ENCODE measurements at places on chromosomes 13 and 19.

DNA sequence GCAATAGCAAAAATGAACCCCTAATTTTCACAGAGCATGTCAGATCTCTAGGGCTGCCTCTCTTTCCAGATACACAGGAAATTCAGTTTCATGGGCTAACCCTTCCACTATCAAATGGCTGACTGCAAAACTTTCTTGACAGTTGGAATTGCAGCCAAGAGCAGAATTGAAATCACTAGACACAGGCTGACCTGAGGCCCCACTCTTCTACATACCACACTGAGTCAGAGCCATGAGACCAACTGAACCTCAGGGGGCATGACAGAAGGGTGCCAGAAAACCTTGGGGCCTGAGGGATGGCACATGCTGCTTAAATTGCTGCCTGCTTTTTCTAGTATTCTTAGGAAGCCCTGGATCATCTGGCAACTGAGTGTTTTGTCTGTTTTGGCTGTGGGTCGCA, 1.7 kb upstream of the DLEU7 start:
- DNase-seq, result no peak

- no peak for DNase-seq
Measured at GRCh38 chr19:19445911-19446361, 40.5 kb downstream of the GATAD2A start.

DNA sequence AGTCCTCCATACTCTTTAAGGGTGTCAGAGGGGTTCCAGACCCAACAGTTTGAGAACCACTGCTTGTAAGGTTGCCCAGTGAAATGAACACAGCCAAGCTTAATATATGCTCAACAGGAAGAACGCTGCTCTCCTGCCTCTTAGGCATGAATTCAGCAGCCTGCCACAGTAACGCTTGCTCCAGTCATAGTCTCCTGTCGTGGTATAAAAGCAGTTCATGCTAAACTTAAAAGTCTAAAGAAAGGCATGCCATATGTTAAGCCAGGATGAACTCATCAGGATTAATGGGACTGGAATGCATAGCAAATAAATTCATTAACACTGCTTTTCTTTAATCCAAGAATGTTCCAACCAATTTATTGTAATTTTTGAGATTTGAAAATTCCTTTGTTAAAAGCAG, 38.7 kb downstream of the SLC7A1 start:
- DNase-seq, result no peak

DNA sequence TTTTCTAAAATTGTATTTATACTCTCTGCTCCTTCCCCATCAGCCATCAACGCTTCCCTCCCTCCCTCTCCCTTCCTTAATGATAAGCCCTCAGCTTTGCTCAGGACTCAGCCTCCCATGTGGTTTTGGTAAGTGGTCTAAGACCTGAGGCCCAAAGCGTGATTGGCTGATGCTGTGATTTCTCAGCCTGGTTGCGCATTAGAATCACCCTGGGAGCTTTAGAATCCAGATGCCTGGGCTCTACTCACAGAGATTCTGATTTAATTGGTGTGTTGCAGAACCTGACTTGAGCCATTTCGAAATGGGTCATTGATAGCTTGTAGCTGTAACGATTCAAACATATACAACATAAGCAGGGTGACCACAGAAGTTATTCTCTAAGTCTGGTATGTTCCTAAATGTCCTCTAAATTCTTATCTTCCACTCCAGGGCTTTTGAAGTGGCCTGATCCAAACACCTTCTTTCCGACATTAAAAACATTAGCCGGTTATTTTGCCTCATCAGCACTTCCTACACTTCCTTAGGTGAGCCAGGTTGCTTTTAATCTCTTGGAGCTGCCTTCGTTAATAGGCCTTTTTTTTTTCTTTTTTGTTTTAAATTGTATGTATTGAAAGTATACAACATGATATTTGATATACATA, 60.6 kb downstream of the LRCH1 start:
- DNase-seq, result no peak

DNA sequence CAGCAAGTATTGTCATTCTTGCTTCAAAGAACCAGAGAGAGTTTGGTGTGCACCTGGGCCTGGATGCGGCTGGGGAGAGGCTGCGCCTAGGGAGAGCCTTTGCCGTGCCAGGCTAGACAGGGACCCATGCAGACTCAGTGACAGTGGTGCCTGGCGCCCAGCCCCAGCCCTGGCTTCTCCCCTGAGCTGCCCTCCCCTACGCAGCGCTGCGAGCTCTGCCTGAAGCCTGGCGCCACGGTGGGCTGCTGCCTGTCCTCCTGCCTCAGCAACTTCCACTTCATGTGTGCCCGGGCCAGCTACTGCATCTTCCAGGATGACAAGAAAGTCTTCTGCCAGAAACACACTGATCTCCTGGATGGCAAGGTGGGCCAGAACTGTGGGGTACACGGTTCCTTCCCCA, 12.0 kb downstream of the KMT2B start:
- no peak for DNase-seq

GRCh38 chr19:13077240-13077639, 25.4 kb downstream of the LYL1 start:
- DNase-seq, result no peak

DNA sequence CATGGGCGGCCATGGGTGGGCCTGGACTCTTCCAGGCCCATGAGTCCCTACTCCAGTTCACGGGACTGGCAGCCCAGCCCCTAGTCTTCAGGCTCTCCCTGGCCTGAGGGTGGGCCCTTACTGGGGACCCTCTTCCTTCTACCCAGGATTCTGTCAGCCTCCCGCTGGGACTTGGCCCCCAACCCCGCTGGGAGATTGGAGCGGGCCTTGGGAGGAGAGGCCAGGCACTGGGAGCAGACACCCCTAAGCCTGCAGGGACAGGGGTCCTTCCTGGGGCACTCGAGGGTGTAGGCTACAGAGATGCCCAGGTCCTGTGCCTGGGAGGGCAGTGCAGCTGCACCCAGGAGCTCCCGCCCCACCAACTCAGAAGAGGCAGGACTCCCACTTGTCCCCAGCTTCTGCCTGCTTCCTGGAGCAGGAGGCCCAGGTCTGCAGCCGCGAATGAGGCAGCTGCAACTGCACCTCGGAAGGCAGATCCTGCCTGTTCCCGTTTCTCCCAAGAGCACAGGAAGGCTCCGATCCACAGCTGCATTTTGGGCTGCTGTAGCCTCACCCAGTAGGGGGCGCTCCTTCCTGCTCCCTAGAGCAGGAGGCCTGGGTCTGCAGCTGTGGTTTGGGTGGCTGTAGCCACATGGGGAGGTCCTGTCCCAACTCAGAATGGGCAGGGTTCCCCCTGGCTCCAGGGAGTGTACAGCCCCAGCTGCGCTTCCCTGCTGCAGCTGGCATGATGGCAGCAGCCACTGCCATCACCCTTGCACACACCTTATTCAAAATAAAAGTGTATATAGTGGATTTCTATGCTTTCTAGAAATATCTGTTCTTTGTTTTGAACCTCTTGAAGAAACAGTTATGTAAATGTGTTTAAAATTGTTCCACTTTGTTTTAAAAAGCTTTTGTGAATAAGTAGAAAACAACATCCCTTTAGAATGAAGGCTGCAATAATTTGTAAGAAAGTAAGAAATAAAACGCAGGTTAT, 46.8 kb downstream of the TEX26 start:
- DNase-seq, result peak; percentile 8

DNA sequence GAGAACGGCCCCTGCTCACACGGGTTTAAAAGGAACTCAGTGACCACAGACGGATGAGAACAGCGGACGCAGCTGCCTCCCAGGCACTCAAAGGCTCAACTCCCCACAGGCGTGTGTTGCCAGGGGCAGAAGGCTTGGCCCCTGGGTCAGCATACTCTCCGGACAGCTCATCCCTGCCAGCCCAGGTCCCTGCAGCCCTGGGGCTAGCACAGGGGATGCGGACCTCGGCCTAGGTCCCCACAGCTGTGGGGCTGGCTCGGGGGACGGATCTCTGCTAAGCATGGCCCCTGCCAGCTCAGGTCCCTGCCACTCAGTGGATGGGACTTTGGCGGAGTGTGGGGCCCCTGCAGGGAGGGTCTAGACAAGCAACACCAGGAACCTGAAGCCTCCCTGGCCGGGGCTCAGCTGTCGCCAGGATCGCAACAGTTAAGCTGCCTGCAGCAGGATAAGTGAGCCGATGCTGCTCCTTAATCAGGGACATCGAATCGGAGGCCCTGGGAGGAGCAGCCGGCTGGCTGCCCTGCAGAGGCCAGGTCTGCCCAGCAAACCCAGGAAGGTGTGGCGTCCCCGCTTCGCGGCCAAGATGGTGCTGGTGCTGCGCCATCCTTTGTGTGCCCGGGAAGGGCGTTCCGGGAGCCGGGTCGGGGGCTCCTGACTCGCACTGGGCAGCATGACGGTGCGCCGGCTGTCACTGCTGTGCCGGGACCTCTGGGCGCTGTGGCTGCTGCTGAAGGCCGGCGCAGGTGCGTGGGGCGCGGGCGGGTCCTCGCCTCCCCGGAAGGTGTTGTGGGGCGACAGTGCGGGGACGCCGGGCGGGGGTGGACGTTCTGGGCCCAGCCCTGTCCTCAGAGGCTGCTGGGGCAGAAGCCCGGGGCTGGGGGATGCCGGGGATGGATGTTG, 32.5 kb downstream of the MCF2L start:
- no peak for DNase-seq

GRCh38 chr19:47729799-47730520, 15.4 kb upstream of the NOP53 start:
- DNase-seq, result peak; percentile 34

- DNase-seq, result no peak
Measured at GRCh38 chr13:40146063-40146462, 490.6 kb downstream of the COG6 start.

DNA sequence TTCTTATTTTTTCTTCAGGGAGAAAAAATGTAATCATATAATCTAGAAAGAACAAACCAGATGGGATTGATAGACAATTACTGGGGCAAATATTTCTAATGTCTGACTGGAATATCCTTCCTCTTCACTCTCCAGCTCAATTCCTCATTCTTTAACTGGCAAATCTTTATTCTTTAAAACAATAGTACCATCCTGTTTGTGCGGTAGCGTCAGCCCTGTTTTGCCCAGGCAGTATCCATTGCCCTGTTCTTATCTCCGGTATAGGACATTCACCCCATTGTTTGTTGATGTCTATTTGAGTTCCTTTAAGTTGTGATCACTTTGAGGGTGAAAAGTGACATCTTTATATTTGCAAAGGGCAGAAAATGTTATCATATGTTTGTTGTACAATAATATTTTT, 185.4 kb downstream of the POSTN start:
- no peak for DNase-seq

- DNase-seq, result no peak
Measured at GRCh38 chr13:63433546-63434150, 2018.0 kb upstream of the PCDH20 start.

- peak; percentile 56 for DNase-seq
Measured at GRCh38 chr19:19405971-19406877, 749 bp downstream of the GATAD2A start.

DNA sequence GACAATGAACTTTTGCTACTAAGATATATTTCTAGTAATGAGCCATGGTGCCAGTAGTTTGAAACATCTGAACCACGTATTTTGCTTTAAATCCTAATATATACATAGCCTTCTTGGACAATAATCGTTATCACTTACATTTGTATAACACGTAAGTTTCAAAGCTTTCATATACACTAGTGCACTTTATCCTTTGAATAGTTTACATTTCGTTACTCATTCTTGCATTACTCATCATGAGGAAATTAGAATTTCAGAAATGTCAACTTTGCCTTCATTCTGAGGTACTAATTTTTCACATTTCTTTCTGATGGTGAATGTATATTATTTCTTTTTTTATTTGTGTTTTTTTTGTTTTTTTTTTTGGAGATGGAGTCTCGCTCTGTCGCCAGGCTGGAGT, 5.8 kb downstream of the KBTBD7 start:
- DNase-seq, result no peak

- DNase-seq, result no peak
Measured at GRCh38 chr13:109698779-109699178, 87.6 kb downstream of the IRS2 start.

All from stimulated activated naive CD4-positive, alpha-beta T cell treated with Interleukin-2 at 50 U/mL for 16 hours (primary cell).